ENCODE measurements at places on chromosomes 1 and 21.

DNA sequence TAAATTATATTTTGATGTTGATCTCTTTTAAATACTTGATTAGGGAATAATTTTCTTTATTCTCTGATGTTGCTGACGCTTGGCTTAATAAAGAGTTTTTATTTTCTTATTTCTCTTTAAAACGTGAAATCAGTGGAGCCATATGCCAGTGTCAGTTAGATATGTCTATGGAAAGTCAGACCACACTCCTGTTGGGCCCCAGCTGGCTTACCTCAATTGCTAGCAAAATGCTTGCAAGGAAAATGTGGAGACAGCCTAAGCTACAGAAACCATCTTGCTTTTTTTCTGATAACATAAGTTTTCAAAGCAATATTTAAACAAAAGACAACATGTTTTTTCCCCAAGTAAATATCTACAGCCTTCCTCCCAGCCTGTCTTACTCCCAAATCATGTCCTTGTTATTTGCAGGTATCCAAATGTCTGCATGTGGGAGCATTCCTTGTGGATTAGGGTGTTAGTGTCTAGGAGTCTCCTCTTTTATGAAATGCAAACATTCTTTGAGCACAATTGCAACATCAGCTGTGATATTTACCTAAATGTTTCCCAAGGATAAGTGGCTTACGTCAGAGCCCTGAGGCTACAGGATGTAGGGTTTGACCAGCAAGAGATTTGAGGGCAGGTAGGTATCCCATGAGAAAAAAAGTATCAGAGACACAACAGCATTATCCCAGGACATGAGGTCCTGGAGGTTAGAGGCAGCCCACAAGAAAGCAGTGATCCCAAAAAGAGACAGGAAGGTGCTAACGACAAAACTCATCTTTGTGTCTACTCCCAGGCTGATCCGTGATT is 117.2 kb upstream of the KCNJ15 start:
- DNase-seq: peak; percentile 22

DNA sequence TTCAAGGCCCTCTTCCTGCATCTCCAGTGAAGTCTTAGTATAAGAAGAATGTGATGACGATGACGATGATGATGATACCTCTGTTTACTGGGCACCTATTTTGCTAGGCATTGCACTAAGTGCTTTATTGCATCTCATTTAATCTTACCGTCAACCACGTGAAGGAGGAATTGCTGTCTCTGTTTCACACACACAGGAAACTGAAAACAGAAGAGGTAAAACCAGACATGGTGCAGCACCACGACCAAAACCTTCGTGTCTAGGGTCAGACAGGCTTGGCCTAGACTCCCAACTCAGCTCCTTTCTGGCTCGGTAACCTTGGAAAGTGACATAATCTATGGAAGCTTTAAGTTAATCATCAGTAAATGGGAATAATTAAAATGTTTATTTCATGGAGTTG is 20.7 kb upstream of the KCNA2 start:
- no peak for DNase-seq

DNA sequence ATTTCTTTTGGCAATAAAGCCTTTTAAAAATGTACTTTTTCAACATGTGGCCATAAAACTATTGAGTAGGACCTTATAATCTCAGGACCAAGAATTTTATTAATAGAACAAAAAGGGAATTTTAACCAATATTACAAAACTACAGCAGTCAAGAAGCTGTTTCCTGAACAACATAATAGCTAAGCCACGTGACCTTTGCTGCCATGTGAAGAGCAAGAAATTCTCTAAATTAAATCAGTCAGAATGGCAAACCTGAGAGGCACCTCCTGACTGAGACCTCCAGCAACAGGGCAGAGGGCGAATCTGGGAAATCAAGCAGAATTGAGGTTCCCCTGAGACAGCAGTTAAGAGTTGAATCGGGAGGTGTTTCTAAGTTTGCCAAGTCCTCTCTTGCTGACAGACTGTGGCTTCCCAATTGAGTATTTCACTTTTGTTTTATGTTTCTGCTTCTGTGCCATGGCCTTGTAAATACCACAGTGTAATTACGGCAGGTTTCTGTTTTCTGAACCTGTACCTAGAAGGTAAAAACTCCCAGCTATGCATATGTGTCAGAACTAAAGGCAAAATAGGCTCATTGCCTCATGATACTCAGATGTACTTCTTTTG is 358.4 kb downstream of the NTNG1 start:
- DNase-seq: no peak

DNA sequence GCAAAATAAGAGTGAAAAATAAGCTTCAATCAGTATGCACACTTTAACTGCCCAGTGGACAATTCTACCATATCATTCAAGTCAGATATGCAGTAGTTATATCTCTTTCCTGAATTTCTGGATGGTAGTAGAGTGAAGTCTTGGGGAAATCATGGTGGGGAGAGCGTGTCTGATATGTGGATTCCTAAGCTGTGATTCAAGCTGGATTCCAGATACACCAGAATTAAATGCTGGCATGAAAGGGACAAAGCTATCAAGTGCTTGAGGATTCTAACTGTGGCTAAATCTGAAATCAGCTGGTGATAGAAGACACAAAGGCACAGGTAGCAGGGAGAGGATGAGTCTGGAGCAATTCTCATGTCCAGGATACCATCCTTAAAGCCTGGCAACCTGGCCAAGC is 323.5 kb downstream of the DUSP10 start:
- DNase-seq: no peak

GRCh38 chr1:207814469-207814868 is 62.6 kb downstream of the CD46 start:
- DNase-seq: no peak

GRCh38 chr1:243850452-243851256 is 611 bp upstream of the AKT3 start:
- DNase-seq: peak; percentile 64

DNA sequence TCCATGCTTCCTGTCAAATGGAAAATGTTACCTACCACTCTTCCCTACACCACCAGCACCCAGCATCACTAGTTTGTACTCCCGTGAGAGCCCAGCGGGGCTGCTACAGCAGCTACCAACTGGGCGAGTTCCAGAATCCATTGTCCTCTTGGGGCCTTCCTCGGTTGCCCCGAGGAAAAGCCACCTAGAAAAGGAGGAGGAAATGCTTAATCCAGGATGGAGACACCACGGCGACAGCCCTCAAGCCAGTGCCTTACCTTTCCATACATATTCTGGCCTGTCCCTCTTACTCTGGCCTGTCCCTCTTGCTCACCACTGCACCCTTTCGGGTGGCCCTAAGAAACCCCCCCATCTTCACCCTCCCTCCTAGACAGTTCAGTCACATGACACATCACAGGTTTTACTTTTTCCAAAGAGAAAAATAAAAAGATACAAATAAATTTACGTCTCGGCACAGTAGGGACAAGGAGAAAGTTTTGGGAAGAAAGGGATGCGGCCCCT is 478 bp downstream of the RIT1 start:
- peak; percentile 11 for DNase-seq

- DNase-seq: no peak
Observed at GRCh38 chr1:27405074-27405473, 12.7 kb downstream of the GPR3 start.

DNA sequence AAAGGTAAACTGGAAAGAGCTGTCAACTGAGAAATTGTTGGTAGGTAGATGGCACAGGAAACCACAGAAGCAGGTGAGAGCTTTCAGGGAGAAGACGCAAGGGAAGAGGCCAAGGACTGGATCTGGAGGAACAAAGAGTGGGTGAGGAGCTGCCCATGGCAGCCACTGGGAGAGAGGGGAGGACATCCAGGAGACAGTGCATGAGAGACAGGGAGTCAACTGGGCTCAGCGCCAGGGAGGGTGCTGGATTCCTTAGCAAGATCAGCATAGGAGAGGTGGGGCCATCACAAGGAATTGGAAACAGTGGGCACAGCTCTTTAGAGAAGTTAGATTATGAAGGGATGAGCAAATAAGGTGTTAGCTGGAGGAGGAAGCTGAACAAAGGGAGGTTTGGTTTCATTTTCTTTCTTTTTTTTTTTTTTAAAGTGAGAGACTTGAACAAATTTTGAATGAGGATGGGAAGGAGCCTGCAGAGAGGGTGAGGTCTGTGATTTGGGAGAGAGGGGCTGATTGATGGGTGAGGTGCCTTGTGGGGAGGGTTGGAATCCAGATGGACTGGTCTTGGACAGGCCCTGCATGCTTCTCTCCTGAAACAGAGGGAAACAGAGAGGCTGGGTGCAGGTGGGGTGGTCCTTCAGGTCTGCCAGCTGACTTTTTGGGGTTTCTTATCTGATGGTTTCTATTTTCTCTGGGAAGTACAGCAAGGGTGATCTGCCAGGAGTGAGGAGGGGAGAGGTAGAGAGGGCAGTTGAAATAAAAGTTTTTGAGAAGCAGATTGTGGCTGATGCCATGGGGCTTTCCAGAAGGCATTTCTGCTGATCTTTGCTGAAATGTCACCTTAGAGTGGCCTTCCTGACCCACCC is 5.4 kb downstream of the CYP4B1 start:
- DNase-seq: peak; percentile 6

- peak; percentile 43 for DNase-seq
Observed at GRCh38 chr1:95035536-95035935, 37.2 kb downstream of the ALG14 start.

- no peak for DNase-seq
Observed at GRCh38 chr1:235986869-235987268, 78.0 kb downstream of the NID1 start.

DNA sequence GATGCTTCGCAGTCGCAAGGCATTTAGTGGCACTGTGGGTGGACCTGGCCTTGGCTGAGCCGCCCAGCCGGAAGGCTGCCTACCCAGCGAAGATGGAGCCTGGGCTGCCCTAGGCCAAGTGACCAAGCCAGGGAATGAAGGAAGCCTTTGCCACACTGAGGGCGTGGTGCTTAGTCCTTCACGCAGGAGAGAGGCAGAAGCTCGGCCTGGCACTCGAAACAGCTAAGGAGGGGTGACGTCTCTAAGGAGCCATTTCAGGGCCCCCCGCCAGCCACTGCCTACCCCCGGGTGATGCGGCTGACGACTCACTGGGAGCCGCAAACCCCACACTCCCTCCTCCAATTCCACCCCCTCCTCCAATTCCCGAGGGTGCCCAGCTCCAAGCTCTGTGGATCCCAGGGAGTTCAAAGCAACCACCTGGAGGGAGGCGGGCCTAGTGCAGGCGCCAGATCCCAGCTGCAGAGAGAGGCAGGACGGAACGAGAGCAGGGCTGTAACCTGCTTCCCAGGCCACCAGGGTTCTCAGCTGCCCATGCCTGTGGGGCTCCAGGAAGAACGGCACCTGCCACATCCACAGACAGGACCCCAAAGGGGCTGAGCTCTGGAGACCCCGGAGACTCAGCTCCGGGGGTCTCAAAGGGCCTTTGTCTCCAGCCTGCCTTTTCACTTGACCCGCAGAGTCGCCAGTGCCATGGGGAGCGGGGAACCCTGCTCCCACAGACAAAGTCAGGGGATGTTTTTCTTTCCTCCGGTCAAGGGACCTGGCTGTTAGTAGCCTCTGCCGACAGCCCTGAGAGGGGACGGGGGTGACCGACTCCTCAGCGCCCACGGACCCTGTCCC is 75.8 kb downstream of the ARHGEF16 start:
- DNase-seq: peak; percentile 0

DNA sequence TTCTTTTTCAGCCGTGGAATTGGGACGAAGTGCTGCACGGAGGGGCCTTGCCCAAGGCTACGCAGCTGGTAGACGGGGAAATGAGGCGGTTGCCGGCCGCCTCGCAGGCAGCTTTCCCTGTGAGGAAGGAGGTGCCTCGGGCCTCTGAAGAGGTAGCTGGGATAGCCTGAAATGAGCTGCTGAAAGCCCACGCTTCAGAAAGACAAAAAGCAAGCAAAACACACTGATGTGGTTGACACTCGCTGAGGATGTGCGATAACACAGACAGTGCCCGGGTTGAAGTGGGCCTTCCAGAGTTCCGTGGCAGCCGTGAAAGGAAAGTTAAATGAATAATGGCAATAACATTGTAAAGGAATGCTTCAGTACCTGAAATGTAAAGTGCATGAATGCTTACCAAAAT is 47.2 kb downstream of the S1PR1 start:
- no peak for DNase-seq

GRCh38 chr1:181448461-181448860 is 34.9 kb upstream of the CACNA1E start:
- DNase-seq: no peak

Data from kidney glomerular epithelial cell (primary cell).